ENCODE measurements at places on chromosomes 11 and 22. TPM values are rescaled to one million over a fixed set of nuclear protein-coding genes. Genes with fewer than 3 reads are reported as not detected.

The GGTLC3 gene
- total RNA-seq: not detected

The OR52E8 gene
- not detected for total RNA-seq

The HSPB2 gene
- total RNA-seq: 11.6 TPM

The PYGM gene
- 19.3 TPM for total RNA-seq

The ADAMTS8 gene
- 3.4 TPM for total RNA-seq

The MRPL17 gene
- total RNA-seq: 28.2 TPM

The TMEM121B gene
- 0.74 TPM for total RNA-seq

The SPDYC gene
- total RNA-seq: not detected

The SYT12 gene
- 0.37 TPM for total RNA-seq

The KRTAP5-10 gene
- not detected for total RNA-seq

The TREH gene
- total RNA-seq: not detected

The TYR gene
- not detected for total RNA-seq

The OR51B4 gene
- total RNA-seq: 0.46 TPM

The USP2 gene
- total RNA-seq: 10.4 TPM

The GPR83 gene
- total RNA-seq: not detected

The SERPINH1 gene
- 255 TPM for total RNA-seq

The OVOL1 gene
- not detected for total RNA-seq

The XPNPEP3 gene
- total RNA-seq: 11.7 TPM

The AKIP1 gene
- 15.4 TPM for total RNA-seq
